Activated CD8-positive, alpha-beta T cell treated with anti-CD3 and anti-CD28 coated beads, Interleukin-2, amount 10 ng/mL, durations not matched to agents 7 days and 5 days (primary cell): ENCODE measurements at places on chromosomes 3 and 15. TPM values are rescaled to one million over a fixed set of nuclear protein-coding genes. Genes with fewer than 3 reads are reported as not detected.

DNA sequence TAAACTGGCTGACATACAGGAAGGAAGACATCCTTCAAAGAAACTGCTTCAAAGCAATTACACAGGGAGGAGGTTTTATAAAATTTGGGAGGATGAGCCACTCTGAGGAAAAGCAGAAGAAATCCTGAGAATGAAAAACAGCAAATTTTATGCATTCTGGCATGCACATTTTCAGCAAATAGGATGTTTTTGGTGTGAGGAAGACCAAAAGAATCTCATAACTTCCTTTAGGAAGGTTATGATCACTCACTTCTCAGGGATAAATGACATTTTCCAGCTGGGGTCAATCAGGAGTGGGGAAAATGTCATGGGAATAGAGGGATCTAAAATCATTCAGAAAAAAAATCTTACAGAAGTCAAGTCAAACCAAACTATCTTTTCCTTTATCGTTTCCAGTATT, 371.7 kb upstream of the CNTN6 start:
- no peaks in the 10 kb centered on the region for H3K36me3 ChIP-seq
- H3K27ac ChIP-seq: no peak overlapping the region
- no peak for DNase-seq
- no peaks in the 10 kb centered on the region for H3K27me3 ChIP-seq
- H3K4me3 ChIP-seq: no peak overlapping the region

The MYO5C gene
- 2.5 TPM for total RNA-seq

- H3K4me3 ChIP-seq: no peak overlapping the region
- no peak overlapping the region for H3K27ac ChIP-seq
- H3K36me3 ChIP-seq: no peaks in the 10 kb centered on the region
- H3K4me1 ChIP-seq: no peaks in the 10 kb centered on the region
- peaks cover 13% of the 10 kb centered on the region for H3K27me3 ChIP-seq
- no peak for DNase-seq
Observed at GRCh38 chr15:69343133-69343532, 44.4 kb downstream of the PAQR5 start.

- no peak for DNase-seq
- H3K4me3 ChIP-seq: no peak overlapping the region
- H3K27ac ChIP-seq: no peak overlapping the region
- no peaks in the 10 kb centered on the region for H3K36me3 ChIP-seq
- H3K4me1 ChIP-seq: no peaks in the 10 kb centered on the region
Observed at GRCh38 chr3:150097588-150097890, 126.8 kb upstream of the PFN2 start.

DNA sequence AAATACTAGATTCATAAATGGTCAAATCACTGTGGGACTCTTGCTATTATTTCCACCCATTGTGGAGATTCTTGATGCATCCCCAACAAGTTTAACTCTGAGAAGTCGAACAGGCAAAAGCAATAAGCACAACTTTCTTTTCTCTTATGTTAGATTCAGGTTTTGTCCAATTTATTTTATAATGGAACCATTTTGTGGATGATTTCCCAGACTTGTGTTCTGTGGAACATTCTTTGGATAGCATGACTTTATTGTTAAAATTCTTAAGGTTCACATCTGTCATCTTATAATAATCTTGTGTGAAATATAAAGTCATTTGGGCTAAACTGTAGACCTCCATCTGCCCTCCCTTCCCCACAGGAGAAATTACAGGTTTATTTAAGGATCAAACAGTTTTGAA, 213.7 kb downstream of the LPP start:
- H3K4me3 ChIP-seq: no peak overlapping the region
- no peak overlapping the region for H3K27ac ChIP-seq
- peaks cover 13% of the 10 kb centered on the region for H3K4me1 ChIP-seq

The ACKR4 gene
- not detected for total RNA-seq

- peaks cover 17% of the 10 kb centered on the region for H3K27me3 ChIP-seq
- H3K27ac ChIP-seq: no peak overlapping the region
- no peaks in the 10 kb centered on the region for H3K36me3 ChIP-seq
- H3K4me3 ChIP-seq: no peak overlapping the region
- DNase-seq: no peak
Observed at GRCh38 chr15:70361106-70361505, 263.4 kb upstream of the TLE3 start.
